Activated CD8-positive, alpha-beta memory T cell treated with anti-CD3 and anti-CD28 coated beads, Interleukin-2, amount 50 U/mL, for 4 hours (primary cell): ENCODE measurements at places on chromosomes 11 and 22.

DNA sequence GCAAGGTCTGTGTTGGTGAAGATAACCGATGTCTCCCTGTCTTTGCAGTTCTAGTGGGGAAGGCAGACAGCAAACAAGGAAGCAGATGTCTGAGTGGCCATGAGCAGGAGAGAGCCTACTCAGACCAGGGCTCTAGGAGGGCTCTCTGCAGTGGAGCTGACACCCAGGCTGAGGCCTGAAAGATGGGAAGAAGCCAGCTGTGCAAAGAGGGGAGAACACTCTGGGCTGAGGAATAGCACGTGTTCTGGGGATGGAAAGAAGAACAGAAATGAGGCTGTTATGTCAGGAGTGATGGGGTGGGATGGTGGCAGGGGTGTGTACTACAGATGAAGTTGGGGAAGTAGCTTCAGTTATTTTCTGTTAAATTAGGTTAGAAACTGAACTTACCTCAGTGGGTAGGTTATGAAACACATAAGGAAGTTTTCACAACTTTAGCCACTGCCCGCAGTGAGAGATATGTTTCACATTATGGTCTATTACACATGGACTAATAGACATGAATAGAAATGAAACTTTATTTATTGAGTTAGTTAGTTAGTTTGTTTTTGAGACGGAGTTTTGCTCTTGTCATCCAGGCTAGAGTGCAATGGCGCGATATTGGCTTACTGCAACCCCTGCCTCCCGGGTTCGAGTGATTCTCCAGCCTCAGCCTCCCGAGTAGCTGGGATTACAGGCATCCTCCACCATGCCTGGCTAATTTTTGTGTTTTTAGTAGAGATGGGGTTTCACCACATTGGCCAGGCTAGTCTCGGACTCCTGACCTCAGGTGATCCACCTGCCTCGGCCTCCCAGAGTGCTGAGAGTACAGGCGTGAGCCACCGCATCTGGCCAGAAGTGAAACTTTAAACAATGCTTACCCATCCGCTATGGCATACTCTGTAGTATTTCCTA lies 7.8 kb downstream of the DCPS start:
- no peak for DNase-seq

DNA sequence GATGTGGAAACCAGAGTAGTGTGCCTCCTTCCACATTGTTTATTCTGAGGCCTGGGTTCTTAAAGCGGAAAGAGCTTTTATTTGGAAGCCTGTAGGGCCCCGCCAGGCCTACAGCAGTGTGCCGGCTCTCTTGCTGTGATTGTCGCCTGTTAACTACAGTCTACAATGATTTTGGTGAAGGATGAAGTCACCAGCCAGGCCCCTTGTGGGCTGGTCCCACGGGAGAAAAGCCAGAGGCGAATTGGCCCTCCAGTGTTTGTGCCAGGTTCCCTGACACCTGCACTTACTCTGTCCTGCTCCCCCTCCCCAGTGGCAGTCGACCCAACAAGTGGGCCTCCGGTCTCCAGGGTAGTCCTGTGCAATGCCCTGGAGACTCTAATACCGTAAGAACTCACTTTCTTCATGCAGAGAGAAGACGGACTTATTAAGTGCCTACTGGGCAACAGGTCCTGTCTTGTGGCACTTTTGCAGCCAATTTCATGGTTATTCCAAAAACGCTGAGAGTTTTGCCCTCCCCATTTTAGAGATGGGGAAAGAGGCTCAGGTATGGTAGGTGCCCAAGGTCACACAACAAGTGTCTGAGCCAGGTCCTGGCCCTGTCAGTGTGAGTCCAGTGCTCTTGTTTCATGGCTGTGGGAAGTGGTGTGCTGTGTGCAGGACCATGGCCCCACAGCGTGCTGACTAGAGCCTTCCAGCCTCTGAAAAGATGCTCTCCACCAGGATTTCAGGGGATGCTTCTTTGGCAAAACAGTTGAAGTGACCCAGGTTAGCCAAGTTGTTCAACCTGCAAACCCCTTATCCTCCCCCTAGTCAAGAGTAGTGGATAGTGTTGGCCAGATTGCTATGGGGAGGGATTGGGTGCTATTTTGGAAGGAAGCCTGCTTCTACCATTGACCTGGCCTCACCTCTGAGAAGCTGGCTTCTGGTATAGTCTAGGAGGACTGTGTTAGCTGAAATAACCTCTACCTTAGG lies 1.4 kb downstream of the MICAL2 start:
- DNase-seq = no peak

DNA sequence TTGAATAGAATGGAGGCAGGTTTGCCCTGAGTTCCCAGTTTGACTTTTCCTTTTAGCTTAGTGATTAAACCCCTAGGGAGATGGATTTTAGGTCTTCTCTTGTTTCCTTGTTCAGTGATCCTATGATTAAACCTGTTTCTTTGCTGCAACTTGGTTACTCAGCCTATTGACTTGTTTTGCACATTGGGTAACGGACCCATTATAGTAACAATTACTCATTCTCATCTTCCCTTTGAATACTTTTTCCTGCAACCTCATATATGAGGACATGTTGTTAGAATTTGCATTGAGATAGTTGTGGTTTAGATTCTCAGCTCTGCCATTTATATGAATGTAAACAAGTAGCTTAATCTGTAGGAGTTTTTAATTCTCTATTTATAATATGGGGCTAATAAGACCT lies 489.2 kb upstream of the CNTN5 start:
- no peak for DNase-seq

DNA sequence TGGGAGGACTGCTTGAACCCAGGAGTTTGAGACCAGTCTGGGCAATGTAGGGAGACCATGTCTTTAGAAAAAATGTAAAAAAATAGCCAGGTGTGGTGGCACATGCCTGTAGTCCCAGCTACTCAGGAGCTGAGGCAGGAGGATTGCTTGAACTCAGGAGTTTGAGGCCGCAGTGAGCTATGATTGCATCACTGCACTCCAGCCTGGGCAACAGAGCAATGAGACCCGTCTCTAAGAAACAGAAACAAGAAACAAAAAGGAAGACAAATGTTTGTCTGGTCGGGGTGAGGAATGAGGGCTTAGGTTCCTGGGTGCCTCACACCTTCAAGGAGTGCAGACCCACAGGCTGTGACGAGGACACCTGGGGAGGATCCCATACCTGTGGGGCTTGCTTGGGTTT lies 191.9 kb downstream of the CEP164 start:
- DNase-seq = no peak

- DNase-seq = no peak
Observed at GRCh38 chr11:130918081-130918480, 1.8 kb upstream of the SNX19 start.

GRCh38 chr11:111422494-111423249 lies 43.6 kb upstream of the POU2AF1 start:
- peak; percentile 65 for DNase-seq

GRCh38 chr11:59173080-59173963 lies 1.4 kb downstream of the DTX4 start:
- no peak for DNase-seq

DNA sequence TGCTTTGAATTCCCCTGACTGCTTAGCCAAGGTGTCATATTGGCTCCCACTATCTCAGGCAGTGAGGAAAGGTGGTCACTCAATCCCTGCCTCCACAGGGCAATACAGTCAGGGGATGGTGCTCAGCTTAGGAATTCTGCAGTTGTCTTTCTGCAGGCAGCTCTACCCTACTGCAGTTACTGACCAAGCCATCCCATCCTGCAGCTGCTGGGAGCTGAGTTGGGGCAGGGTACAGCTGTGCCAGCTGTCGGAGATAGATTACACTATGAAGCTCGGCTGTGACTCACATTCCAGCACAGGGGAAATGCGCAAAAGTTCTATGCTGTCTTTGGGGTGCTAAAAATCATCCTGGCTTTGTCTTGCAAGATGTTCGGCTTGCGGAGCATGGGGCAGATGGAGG lies 4.4 kb upstream of the DAGLA start:
- no peak for DNase-seq

DNA sequence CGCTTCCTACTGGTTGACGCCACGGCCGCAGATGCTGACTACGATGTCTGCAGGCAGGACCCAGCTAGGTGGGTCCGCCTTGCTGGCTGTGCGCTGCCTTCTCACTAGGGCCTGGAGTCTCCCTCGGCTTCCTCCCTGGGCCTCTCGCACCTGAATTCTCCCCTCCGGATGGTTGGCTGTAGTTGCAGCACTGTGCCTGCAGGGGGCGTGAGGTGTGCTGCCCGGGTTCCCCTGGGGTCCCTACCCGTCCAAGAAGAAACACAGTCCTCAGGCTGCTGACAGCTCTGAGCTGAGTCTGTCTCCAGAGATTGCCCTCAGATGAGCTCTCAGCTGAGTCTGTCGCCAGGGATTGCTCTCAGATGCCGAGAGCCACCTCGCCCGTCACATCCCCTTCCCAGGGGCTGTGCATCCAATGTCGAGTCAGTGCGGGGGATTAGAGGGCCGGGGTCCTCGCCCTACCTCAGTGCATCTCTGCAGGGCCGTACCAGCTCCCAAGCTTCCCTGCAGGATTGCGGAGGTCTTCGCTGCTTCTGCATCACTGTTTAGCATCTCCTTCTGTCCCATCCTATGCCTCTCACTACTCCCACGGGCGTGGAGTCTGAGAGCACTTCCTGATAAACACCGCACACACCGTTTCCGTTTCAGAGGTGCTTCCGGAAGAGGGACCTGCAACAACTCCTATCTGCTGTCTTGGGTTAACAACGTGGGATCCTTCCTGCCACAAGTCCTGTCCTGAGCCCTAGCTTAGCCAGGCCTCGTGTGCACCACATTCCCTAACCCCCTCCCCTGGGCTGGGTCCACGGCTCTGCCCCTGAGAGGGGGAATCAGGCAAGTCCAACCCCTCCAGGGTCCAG lies 196.9 kb downstream of the CSNK2A3 start:
- peak; percentile 39 for DNase-seq

GRCh38 chr11:71447791-71448256 lies 369 bp downstream of the DHCR7 start:
- peak; percentile 53 for DNase-seq

GRCh38 chr11:101487775-101488174 lies 96.0 kb downstream of the TRPC6 start:
- no peak for DNase-seq

DNA sequence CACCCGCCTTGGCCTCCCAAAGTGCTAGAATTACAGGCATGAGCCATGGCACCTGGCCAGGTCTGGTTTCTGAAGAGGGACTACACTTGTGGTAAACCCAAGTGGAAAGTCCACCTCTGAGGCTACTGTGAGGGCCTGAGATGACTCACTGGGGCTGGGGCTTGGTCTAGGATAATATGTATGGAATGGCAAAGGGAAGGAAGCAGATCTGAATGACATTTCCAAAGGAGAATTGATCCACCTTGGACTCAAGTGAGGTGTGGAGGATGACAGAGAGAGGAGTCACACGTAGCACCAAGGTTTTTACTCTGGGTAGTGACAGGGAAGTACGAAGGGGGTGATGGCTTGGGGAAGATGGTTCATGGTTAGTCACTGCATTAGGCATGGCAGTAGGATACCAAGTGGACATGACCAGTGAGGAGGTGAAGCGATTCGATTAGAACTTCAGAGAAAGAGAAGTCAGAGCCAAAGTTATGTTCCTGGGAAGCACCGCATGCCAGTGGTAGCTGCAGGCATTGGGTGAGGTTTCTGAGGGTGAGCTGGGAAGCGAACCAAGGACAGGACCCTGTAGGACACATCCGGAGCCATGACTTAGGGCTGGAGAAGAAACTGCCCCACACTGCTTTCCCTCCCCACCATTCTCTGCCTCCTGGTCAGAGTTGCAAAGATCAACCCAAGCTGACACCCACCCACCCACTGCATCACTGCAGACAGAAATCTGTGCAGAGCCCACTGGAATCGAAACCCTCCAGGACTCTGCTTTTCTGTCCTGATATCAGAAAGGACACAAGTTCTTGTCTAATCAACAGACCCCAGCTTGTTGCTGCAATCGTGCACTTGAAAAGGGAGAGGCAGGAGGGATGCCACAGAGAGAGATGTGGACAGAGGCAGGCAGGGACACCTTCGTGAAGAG lies 13.0 kb upstream of the BCL9L start:
- DNase-seq = no peak

DNA sequence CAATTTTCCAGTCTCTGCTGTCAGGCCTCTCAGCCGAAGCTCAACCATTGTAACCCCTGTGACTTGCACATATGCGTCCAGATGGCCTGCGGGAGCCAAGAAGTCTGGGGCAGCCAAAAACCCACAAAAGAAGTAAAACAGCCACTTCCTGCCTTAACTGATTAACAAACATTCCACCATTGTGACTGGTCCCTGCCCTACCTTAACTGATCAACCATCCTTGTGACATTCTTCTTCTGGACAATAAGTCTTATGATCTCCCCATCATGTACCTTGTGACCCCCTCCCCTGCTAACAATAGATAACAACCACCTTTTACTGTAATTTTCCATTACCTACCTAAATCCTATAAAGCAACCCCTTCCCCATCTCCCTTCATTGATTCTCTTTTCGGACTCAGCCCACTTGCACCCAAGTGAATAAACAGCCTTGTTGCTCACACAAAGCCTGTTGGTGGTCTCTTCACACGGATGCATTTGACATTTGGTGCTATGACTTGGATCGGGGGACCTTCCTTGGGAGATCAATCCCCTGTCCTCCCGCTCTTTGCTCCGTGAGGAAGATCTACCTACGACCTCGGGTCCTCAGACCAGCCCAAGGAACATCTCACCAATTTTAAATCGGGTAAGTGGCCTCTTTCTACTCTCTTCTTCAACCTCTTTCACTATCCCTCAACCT lies 1.3 kb upstream of the NDUFC2 start:
- no peak for DNase-seq

GRCh38 chr11:44813401-44813800 lies 86.6 kb downstream of the TSPAN18 start:
- no peak for DNase-seq

DNA sequence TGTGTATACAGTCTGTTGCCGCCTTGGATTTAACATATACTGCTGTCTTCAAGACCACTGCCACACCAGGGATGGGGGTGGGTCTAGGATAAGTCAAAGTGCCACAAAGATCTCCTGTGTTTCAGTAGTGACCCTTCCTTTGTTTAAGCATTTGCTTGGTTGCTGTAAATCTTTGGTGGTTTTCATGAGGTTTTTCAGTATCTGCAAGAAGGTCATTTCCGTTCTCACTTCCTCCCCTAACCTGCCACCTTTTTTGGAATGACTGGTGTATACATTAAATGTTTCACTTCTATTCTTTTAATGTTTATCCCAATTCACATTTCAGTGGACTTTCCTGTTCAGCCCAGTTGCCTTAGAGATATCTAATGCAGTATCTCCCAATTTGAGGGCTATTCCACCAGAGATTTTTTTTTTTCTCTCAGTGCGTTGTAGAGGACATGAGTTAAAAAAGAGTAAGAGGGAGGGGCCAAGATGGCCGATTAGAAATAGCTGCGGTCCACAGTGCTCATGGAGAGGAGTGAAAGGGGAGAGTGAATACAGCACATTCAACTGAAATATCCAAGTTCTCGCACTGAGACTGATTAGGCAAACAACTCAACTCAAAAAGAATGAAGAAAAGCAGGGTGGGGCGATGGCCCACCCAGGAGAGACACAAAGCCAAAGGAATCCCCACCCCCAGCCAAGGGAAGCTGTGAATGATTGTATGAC lies 43.2 kb downstream of the USP47 start:
- DNase-seq = no peak

GRCh38 chr11:58391879-58392278 lies 14.8 kb downstream of the OR5B3 start:
- DNase-seq = no peak
